Iris pigment epithelial cell (primary cell): ENCODE measurements at places on chromosomes 5 and 9.

GRCh38 chr5:112436144-112436543, 17.1 kb upstream of the EPB41L4A start:
- no peak for DNase-seq

GRCh38 chr9:110785166-110785565, 116.6 kb downstream of the MUSK start:
- no peak for DNase-seq

DNA sequence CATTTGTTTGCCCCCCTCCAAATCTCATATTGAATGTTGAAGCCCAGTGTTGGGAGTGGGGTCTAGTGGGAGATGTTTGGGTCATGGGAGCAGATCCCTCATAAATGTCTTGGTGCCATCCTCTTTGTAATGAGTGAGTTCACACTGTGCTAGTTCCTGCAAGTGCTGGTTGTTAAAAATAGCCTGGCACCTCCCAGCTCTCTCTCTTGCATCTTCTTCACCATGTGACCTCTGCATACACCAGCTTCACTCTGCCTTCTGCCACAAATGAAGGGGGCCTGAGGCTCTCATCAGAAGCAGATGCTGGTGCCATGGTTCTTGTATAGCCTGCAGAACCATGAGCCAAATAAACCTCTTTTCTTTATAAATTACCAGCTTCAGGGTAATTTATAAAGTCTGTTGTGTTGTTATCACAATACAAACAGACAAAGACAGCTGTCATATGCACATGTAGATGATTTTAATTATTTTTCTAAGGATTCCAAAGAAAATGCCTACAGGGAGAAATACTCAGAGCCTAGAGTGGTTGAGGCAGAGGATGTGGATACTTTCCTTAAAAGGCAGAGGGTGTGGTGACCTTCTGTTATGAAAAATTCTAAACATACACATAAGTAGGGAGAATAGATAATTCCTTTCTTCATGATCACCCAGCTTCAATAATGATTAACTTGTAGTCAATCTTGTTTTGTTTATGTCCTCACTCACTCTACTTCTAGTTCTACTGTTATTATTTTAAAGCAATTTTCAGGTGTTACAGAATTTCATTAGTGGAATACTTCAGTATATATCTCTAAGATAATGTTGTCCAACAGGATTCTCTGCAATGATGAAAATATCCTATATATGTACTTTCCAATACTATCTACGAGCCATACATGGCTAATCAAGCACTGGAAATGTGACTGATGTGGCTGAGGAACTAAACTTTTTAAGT, 75.1 kb upstream of the RANBP6 start:
- DNase-seq: no peak

GRCh38 chr9:137113385-137114159, 961 bp downstream of the DPP7 start:
- no peak for DNase-seq

DNA sequence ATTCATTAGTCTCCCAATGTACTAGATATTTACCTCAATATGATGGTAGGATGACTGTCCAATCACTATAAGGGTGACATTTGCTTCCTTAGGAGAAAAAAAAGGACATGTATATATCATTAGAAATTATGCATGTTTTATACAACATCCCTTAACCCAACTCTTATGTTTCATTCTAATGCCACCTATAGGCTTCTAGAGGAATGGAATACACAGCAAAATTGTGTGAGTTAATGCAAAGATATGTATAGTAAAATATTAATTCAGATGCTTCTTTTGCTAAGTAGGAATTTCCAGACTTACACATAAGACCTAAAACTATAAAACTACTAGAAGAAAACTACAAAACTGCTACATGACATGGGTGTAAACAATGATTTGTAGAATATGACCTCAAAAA, 3.5 kb downstream of the PRXL2C start:
- peak; percentile 42 for DNase-seq

DNA sequence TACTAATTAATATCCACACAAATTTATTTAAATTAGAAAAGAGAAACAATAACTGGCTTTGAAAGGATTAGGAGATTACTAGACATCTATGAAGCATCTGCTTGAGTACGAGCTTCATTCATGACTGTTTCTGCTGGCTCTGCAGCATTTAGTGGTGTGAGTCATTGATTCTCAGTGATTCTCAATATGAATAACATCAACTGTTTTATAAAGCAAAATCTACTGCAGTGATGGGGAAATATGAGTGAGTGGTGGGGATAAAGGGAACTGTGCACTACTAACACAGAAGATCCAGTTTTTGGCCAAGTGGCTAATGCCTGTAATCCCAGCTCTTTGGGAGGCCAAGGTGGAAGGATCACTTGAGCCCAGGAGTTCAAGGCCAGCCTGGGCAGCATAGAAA, 8.4 kb downstream of the FNBP1 start:
- DNase-seq: peak; percentile 90

DNA sequence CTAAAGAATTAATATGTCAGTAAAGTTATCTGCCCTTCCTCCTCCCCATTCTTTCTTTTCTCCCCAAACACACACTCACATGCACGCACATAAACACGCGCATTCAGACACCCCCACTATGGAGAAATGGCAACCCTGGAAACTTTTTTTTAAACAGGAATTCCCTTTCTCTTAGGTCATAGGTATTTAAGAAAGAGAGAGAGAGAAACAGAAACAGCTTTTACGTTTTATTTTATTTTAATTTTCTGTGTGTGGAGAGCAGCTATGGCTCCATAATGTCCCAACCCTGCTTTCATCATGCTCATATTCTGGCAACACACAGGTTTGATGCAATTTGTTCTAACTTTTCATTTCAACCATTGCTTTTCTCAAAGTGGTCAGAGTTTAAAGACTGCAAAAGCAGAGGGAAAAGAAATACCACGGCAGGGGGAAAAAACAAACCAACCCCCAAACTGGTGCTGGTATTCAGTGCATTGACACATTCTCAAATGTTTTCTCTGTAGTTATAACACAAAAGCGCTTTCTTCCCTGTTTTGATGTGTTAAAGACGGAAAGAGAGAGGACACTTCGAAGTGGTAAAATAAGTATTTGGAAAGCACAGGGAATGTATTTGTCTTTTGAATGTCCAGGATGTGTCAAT, 126.0 kb upstream of the TMEM161B start:
- no peak for DNase-seq

DNA sequence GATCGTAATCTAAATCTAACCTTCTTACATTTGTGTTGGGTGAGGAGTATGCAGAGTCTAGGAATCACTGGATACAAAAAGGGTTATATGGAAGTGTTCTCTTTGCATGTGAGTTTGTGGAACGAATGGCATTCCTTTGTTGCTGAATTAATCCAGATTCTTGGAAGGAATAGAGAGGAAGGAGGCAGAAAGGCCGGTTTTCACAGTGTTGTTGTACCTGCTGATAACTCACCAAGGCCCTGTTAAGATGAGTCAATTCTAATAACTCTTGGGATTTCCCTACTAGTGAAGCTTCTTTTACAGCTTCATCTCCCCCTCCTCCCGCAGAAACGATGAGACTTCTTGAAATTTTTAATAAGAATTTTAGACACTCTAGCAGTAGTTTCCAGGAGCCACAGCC, 84.0 kb downstream of the ZSWIM6 start:
- peak; percentile 45 for DNase-seq

- no peak for DNase-seq
Measured at GRCh38 chr5:69497006-69497520, 4.5 kb downstream of the OCLN start.

GRCh38 chr5:156815988-156816599, 34.0 kb upstream of the PPP1R2B start:
- peak; percentile 4 for DNase-seq

DNA sequence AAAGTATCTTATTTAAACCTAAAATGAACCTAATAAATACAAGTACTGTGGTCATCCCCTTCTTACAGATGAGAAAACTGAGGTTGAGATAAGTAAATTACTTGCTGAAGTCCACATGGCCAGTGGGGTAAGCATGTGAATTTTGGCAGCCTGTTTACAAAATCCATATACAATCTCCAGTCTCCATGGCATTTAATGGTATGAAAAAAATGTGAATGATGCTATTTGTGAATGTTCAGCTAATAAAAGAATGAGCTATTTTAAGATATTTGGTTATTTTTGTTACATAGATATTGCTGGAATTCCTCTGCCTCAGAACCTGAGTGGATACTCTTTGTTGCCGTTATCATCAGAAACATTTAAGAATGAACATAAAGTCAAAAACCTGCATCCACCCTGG, 19.3 kb upstream of the GPR150 start:
- DNase-seq: peak; percentile 64

- no peak for DNase-seq
Measured at GRCh38 chr9:21527579-21527978, 45.5 kb upstream of the IFNE start.

- DNase-seq: peak; percentile 85
Measured at GRCh38 chr5:172716796-172717313, 54.1 kb downstream of the DUSP1 start.

DNA sequence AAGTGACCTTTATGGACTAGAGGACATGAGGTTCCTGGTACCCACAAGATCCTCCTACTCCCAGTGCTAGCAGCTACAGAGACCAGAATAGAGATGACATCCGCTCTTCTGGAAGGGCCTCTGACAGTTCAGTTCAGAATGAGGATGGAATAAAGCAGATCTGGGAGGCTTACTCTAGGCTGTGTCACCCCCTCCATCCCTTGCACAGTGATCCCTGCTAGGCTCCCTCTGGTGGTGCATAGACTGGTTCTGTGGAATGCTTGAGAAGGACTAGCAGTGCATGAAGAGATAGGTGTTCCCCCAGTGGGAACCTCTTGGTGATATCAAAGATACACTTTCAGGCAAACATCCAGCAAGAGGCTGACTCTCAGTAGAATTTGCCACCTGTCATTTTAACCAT, 83.0 kb downstream of the NPR3 start:
- DNase-seq: peak; percentile 44

GRCh38 chr9:4690144-4690543, 10.8 kb downstream of the CDC37L1 start:
- no peak for DNase-seq

GRCh38 chr9:113509463-113509862, 45.9 kb downstream of the RGS3 start:
- peak; percentile 44 for DNase-seq

DNA sequence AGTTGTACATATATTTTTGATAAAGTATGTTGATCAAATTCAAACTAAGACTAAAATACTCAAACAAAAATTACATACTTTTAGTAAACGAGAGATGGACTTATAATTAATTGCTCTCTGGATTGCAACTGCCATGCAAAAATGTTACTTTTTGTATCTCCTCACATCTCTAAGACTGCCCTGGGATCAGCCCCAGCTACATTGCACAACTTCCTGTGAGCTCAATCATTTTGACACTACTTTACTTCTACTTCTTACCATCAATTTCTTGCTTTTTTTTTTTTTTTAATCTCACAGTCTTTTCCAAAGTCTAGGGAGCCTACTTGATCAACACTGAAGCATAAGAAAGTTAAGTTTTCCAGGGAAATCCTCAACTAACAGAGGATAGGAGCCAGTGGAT, 506.0 kb upstream of the CDH10 start:
- DNase-seq: no peak
